ENCODE measurements at places on chromosomes 3 and 15.

DNA sequence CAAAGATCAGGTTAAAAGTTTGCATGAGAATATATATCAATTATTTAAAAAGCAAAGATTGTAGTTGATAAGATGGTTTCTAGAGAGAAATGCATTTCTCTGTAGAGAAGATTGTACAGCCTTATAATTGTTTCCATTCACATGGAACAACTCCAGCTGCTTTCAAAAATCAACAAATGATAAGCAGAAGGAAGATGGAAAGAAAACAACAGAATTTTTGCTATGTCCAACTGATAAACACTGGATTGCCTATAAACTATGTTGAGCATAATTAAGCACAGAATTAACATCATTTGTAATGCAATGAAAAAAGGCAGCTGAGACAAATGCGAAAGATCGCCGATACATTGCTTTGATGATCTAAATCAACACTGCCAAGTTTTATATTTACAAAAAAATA lies 89.0 kb downstream of the C3orf85 start:
- DNase-seq: no peak

- DNase-seq: no peak
Observed at GRCh38 chr15:69391046-69391757, 22.9 kb upstream of the KIF23 start.

- no peak for DNase-seq
Observed at GRCh38 chr15:67194171-67195114, 60.0 kb downstream of the AAGAB start.

- DNase-seq: no peak
Observed at GRCh38 chr3:128412180-128413002, 54.3 kb downstream of the DNAJB8 start.

DNA sequence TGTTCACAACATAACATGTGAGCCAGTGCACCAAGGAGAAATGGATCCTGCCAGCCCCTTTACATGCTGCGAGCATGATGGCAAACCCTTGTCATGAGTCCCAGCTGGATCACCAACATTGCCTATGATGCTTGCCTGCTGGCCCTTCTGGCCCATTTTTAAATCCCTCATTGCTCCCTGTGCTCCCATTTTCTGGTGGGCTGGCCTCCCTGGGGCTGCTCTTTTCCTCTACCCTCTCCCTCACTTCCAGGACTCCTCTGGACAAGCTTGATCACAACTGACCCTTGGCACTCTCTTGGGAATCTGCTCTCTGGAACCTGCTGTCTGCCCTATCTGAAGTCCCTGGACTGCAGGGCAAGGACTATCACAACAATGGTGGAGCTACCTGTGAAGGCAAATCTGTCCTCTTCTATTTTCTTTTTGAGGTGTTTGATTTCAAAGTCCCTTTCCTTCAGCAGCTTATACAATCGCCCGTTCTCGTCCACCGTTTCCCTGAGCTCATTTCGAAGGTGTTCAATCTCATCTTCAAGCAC lies 16.3 kb downstream of the CCDC13 start:
- DNase-seq: no peak

- no peak for DNase-seq
Observed at GRCh38 chr15:86494475-86494874, 414.8 kb downstream of the AGBL1 start.

- DNase-seq: no peak
Observed at GRCh38 chr3:108525256-108525655, 14.9 kb upstream of the MYH15 start.

DNA sequence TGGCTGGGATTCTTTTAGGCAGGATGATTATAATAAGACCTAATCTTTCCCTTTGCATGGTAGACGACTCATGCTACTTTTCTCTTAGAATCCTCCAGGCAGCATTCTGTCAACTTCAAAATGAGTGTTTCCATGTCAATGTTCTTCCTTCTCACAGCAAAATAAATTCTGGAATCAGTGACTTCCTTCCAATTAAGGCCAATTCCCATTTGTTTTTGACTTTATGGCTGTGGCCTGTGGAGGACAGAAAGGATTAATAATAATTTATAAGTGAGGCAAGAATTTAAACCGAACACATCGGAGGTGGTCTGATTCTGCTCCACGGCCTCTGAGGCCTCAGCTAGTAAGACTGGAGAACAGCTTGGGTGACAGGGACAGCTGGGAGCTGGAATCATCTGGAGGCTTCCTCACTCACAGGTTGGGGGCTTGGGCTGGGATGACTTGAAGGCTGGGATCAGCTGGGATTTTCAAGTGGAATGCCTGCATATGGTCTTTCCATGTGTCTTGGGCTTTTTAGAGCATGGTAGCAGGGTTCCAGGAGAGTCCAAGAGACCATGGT lies 241.8 kb upstream of the MCTP2 start:
- no peak for DNase-seq

DNA sequence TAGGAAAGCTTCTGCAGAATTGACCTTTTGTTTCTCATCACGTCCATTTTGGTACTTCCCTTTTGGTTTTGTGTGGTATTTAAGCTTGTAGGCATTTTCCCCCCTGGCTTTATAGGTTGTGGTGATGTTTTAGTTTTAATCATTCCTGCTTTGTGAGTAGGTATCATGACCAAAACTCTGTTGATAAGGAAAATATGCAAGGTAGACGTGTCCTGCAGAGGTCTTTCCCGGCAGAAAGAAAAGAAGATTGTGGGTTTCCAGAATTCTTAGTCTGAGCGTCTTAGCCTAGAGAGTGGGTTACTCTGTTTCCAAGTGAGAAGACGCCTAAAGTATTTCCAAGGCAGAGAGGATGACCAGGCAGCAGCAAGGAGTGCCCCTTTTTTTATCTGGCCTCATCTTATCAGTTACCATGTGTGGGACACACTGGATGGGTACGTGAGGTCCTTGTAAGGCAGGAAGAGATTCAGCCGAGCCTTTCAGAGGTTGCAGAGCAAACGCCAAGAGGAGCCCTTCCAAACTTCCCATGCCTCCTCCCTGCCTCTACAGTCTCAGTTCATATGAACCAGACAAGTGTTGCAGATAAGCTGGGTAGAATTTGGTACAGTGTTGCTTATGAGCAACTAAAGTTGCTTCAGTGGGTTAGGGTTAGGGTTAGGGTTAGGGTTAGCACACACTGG lies 58.8 kb downstream of the ARNT2 start:
- DNase-seq: no peak

- DNase-seq: no peak
Observed at GRCh38 chr3:46925585-46925934, 48.0 kb downstream of the PTH1R start.

DNA sequence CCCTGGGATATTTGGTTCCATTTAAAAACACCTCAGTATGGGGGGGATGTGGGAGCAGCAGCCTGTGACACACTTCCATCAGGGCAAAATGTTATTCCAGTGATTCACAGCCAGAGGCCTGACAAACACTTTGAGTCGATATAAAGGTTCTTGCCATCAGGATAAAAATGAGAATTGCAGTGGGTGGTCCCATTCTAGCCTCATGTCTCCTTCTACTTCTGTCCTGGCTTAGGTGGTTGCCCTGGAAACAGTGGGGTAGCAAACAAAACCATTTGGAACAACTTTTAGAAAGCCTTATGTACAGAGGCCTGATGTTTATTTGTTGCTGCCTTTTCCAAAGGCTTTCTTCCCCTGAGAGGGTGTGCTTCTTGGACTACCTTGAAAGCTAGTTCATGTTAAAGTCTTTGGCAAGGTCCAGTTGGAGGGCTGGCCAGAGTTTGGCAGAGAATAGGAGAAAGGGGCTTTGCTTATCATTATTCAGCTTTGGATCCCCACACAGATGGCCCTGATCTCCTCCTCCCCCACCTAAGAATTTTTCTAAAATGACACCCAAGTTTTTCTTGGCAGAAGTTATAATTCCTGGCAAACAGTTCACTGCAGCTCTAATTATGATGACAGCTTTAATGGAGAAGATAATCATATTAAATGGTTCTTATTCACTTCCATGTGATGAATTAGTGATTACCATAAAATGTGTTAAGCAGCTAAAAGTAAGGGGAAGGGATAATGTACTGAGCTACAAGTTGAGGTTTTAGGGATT lies 84.2 kb upstream of the ZNF280D start:
- DNase-seq: no peak

DNA sequence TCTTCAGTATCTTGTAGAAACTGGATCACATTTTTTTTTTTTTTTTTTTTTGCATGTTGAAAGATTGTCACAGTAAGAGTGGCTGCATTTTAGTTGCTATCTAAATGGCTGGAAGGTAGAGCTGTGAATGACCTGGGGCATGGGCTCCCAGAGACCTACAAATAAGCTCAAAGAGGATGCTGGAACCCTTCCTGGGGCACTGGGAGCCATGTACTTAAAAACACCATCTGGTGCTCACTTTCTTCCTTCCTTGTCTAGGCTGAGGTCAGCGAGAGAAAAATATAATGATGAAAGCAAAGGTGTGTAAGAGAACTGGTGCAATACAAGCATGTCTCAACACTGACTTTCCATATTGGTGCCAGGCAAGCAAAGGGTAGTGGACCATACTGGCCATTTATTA lies 323.9 kb downstream of the SV2B start:
- no peak for DNase-seq

GRCh38 chr3:94310341-94311135 lies 247.7 kb downstream of the NSUN3 start:
- no peak for DNase-seq

- DNase-seq: no peak
Observed at GRCh38 chr3:186594591-186595113, 18.2 kb upstream of the AHSG start.

DNA sequence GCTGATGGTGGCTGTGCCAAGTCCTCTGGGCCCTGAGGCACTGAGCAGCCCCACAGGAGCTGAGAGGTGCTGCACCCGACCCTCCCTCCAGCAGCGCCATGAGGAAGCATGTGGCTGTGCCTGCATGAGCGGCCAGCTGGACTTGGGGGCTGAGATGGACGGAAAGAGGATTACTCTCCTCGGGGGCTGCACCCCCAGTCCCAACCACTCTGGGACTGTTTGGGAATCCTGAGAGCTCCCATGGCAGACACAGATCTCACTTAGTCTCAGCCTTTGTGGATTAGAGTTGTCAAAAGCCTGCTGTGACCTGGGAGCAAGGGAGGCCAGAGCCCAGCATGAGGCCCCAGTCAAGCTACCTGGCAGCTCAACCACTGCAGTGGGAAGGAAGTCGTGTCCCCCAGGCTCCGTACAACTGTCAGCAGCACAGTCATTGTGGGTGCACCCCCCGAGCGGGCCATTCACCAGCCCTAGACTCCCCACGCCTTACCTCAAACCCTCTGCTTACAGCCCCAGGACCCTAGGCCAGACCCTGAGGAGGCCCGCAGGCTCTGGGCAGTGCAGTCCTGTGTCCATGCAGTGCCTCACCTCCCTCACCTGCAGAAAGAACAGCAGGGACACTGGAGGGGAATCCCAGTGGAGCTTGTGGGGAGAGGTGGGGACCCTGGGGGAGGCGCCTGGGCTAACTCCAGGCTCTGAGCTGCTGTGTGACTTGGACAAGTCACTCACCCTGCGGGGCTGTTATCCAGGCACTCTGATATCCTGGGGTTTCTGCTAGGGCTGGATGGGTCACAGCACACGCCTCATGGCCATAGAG lies 17.1 kb downstream of the PRR23E start:
- no peak for DNase-seq

GRCh38 chr3:55488398-55489055 lies 1.4 kb upstream of the WNT5A start:
- DNase-seq: no peak

DNA sequence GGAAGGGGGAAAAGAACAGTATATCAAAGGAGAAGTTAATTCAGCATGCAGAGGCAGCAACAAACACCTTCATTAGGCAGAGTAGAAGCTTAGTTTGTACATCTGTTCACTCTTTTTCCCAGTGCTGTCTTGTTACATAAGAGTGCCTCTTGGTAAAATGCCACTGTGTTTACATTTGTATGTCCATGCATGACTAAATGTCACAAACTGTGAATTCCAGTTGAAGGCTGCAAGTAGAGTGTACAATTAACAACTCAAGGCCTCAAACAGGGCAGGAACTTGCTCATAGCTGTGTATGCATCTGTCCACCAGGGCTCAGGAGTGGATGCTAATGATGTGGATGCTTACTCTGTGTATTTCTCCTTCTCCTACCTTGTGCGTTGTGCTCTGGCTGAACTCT lies 214.2 kb upstream of the TPM1 start:
- DNase-seq: no peak

DNA sequence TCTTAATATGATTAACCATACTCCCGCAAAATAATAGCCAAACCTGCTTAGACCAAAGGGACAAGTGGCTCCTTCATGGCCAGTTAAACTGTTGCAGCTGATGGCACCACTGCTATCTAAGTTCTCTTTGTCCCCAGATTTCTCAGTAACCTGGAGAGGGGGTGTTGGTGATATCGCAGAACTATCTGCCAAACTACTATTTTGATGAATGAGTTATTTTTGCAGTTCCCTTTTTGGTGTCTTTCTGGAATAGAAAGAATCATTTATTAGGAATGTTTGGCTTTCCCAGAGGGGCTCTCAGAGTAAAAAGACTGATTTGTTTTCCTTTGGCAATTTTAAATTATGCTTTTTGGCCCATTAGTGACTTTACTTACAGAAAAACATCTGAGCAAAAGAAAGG lies 33.0 kb downstream of the CLEC3B start:
- DNase-seq: no peak

- no peak for DNase-seq
Observed at GRCh38 chr3:52188556-52188955, 9.4 kb upstream of the ALAS1 start.

DNA sequence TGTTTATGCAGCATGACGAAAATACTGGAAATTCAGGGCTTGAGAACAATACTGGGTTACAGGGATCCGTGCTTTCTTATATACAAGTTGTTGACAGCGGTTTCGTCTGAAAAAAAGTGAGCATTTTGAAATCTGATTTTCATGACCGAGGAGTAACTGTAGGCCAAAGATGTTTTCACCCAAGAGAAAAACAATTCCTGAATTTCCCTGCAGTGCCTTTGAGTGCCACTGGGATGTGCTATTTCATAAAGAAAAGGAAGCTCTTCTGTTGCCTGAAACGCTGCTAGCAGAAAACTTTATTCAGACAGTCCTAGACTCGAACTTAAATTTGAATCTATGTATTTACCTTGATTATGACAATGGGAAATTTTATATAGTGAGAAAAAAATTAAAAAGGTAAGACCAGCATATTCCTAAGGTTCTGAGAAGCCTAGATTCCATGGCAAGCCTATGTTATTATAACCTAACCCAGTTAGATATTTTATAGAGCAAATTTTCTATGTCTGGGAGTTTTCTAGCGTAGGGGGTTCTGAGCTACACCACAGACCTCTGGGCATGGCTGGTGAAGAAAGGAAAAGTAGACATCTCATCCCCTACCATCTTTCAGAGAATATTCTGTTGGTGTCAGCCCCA lies 30.2 kb downstream of the KCNAB1 start:
- DNase-seq: no peak

- DNase-seq: no peak
Observed at GRCh38 chr3:16840101-16840424, 44.7 kb upstream of the PLCL2 start.

GRCh38 chr15:71679793-71680353 lies 130.5 kb upstream of the NR2E3 start:
- no peak for DNase-seq

Measured in activated CD8-positive, alpha-beta memory T cell treated with anti-CD3 and anti-CD28 coated beads for 4 hours (primary cell).